ENCODE measurements at places on chromosomes 2 and 18.

GRCh38 chr2:119809339-119810048 is 49.8 kb downstream of the PTPN4 start:
- no peak for DNase-seq

DNA sequence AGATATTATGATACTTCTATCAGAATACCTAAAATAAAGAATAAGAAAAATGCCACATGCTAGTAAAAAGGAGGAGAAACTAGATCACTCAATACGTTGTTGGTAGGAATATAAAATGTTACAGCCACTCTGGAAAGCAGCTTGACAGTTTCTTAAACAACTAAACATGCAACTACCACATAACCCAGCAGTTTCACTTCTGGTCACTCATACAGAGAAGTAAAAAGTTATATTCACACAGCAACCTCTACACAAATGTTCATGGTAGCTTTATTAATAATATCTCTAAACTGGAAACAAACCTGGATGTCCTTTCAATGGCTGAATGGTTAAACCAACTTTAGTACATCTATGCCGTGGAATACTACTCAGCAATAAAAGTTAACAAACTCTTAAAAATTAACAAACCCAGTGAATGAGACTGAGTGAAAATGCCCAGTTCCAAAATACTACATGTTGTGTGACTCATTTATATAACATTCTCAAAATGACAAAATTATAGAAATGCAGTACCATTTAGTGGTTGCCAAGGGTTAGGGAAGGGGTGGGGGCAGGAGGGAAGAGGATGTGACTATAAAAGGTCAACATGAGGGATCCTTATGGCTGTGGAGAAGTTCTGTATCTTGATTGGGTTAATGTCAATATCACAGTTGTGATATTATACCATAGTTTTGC is 124.1 kb downstream of the MMADHC start:
- DNase-seq: no peak

DNA sequence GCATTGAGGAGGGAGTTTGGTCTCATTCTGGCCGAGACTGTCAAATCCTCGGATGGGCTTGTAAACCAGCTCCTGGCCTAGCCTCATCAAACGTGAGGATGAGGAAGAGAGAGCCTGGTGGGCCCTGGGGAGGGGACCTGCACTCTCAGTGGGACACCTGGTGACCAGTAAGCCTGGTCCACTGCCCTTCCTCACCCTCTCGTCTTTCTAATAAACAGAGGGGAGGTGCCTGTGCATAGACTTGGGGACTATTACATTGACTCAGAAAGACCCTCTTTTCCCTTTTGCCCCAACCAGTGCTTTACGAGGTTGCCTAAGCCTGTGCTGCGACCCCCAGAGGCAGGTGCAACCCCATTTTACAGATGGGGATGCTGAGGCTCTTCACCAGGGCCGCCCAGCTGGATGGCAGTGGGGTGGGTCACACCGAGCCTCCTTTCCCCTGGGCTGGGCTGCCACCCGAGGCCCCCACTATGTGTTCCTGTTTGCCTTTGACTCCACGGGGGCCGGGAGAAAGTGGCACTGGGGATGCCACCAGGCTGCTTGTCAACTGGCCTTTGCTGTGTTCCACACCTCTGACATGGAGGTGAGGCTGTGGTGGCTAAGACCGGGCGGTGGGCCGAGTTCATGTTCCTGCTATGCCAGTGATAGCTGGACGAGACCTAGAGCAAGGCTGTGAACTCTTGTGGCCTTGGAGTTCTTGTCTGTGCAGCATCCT is 85.9 kb downstream of the GLI2 start:
- no peak for DNase-seq

DNA sequence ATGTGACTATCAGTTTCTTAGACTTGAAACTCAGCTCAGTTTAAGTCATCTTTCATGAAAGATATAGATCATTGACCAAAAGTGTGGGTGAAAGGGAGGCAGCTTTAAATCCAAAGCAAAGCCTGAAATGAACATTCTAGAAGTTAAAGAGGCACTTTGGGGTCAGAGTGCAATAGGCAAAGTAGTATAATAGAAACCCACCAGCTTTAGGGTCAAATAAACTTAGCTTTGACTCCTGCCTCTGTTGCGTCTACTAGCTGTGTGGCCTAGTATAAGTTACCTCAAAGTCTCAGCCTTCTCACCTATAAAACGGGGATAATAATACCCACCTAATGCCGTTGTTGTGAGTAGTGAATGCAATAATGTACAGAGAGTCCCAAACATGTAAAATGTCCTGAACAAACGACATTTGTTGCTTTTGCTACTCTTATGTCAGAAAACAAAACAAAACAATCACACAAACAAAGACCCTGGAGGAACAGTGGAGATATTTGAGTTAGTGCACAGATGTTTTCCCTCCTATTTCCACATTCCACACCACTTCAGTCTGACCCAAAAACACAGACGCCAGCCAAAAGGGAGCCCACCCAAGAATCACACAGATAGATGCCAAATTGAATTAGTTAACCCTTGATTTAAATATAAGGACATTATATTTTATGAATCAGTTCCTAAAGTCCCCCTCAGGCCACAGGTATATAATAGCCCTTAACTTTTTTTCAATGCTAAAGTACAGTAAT is 657.0 kb downstream of the ARHGAP15 start:
- DNase-seq: no peak

DNA sequence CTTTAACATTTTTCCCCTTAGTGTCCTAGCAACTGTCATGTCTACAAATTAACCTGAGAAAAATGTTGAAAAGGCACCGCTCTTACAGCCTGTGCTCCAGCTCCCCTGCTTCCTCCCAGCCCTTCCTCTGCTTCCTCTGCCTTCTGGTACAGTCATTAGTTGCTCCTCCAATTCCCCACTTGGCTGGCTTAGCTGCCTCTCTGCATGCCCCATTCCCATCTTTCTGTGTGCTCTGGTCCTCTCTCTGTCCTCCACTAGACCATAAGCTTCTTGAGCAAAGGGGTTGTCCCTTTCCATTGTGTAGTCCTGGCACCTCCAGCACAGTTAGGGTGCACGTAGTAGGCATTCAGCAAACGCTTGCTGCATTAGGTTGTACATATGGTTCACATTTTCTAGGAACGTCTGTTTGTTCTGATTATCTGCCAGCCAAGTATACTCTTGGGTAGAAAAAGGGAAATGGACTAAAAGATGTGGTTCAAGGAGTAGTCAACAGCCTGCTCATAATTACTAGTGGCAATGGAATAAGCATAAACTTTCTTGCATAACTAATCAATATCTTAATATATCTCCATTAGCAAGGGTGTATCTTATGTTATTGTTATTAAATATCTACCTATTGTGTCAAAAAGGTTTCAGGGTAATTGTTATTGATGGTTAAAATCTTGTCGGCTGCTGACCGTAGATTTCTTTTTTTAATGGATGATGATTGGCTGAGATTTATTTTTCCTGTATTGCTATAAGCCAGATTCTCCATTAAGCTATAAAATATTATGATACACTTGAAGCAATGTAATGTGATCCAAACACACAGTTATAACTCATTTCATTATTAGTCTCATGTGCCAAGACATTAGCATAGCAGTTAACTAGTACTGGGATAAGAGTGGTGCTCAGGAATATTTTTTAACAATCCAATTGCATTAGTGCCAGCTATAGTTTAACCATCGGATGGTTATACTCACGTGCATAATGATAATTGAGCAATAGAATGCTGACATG is 340.1 kb downstream of the SLC4A3 start:
- DNase-seq: no peak

GRCh38 chr18:61893309-61893970 is 633 bp upstream of the RNF152 start:
- DNase-seq: peak; percentile 46

- DNase-seq: no peak
These were observed 136.7 kb downstream of the NFATC1 start for GRCh38 chr18:79532313-79533007.

- no peak for DNase-seq
These were observed 98.6 kb downstream of the NOL10 start for GRCh38 chr2:10591207-10591606.

- no peak for DNase-seq
These were observed 11.9 kb downstream of the TEX51 start for GRCh38 chr2:126910637-126911036.

- DNase-seq: no peak
These were observed 1080.8 kb upstream of the DDX18 start for GRCh38 chr2:116733699-116734098.

DNA sequence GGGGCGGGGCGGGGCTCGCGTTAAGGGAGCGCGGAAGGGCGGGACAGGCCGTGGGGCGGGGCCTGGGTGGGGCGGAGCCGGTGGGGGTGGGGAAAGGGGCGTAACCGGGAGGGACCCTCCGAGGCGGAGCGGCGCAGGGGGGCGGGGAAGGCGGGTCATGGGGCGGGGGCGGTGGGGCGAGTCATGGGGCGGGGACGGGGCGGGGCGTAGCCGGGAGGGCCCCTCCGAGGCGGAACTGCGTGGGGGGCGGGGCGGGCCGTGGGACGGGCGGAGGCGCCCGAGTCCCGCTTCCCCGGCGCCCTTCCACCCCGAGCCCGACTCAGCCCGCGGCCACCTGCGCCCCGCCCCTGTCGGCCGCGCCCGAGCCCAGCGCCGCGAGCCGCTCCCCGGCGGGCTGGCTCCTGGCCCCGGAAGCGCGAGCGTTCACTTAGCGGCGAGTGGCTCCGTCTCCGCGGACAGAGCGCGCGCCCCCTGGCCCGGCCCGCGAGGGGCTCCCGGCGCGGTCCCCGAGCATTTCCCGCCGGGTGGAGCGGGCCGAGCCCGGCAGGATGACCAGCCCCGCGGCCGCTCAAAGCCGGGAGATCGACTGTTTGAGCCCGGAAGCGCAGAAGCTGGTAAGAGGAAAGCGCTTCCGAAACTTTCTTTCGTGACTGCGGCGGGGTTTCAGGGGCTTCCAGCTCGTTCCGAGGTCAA is 64.7 kb downstream of the LRRFIP1 start:
- peak; percentile 95 for DNase-seq

Data from activated naive CD4-positive, alpha-beta T cell treated with anti-CD3 and anti-CD28 coated beads, Interleukin-2, amount 10 ng/mL, durations not matched to agents 7 days and 5 days (primary cell).